Dermis microvascular lymphatic vessel endothelial cell (primary cell): ENCODE measurements at places on chromosomes 4 and X. TPM values are rescaled to one million over a fixed set of nuclear protein-coding genes. Genes with fewer than 3 reads are reported as not detected.

LGI2 gene
- under 0.01 TPM in 1 of 2 replicates, not detected in the other for total RNA-seq

CFAP47 gene
- not detected in 2 replicates for total RNA-seq

DNA sequence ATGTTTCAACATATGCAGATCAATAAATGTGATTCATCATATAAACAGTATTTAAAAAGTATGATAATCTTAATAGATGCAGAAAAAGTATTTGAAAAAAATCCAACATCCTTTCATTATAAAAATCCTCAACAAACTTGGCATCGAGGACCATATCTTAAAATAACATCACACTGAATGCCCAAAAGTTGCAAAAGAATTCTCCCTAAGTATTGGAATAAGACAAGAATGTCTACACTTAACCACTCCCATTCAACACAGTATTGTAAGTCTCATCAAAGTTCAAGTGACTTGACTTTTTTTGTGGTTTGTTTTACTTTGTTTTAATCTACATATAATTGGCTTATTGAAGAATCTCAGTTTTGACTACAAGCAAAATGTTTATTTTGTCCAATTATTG, 779.0 kb upstream of the SLIT2 start:
- DNase-seq, result no peak

GRCh38 chr4:85498068-85498733, 23.3 kb downstream of the ARHGAP24 start:
- no peak for DNase-seq

GRCh38 chr4:113312529-113312928, 263.1 kb downstream of the ANK2 start:
- no peak for DNase-seq

DNA sequence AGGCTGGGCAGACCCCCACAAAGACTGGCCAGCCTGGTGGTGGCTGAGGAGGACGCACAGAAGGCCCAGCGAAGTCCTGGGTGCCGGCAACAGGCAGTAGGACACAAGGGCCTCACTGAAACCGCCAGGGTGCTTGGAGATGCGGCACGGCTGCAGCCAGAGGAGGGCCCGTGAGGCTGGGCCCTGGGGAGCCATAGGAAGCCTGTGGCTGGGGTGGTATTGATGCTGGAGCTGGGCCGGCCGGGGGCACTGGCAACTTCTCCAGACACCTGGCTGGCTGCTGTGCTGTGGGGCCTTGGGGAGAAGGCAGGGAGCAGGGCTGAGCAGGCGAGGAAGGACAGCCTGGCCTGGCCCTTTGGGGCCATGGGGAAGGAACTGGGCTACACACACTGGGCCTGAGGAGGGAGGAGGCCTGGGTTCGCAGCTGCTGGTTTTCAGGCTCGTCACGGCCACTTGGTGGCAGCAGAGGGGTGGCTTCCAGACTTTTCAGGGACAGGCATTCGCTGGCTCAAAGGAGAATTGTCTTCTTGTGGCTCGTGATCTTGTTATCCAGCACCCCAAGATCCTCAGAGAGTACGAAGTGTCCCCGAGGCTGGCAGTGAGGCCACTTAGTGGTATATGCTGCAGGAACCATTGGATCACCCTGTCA, 37.2 kb downstream of the ATP2B3 start:
- DNase-seq, result peak; percentile 39
